OCI-M1 (cell line): ENCODE measurements at places on chromosomes 6 and 20.

DNA sequence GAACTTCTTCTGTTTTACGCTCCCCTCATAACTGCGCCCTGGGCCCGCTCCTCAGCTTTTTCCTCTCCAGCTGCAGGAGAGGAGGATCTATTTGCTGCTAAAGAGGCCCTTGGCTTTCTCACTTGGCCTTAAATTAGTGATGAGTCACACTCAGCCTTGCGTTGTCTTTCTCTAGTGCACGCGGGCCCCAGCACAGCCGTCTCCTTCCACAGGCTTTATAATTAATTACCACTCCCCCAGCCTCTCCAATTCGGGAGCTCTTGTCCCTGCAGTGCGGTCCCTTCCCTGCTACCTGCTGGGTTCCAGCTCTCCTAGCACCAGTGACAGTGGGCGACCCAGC lies 25.2 kb downstream of the PACSIN1 start:
- peak; percentile 14 for DNase-seq

DNA sequence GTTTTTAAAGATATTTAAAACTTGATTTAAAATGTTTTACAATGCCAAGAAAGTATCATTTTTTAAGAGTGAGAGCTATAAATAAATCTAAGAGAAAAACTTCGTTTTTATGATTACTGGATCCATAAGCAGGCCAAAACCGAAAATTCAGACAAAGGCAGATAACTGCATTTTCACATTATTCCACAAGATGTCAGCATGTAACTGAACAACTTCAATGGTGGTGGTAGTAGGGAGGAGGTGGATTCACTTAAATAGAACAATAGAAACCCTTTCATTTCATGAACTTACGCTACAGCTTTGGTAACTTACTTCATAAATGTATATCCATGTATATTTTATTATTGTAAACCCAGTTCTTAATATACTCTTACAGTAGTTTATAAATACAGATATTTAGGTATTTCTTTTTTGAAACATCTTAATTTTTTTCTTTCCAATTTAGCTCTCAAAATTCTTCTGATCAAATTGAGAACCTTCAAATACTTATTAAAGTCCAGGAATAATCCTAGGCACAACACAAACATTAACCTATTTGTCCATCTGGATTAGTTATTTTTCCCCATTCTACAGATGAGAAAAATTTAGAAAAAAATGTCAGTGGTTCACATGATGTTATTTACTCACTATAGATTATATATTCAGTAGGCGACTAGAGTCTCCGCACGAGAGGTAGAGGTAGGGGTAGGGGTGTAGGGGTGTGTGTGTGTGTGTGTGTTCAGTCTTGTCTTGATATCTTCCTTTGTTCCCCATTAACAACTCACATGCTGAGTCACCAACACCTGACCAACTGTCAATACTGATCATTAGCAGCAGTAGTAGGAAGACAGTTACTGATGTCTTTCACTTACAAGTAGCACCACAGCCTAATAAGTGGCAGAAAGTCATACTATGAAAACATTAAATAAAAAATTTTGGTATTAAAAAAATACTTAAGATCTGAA lies 111.5 kb downstream of the ARHGAP18 start:
- DNase-seq = peak; percentile 93

GRCh38 chr20:20888266-20888656 lies 175.8 kb upstream of the RALGAPA2 start:
- DNase-seq = no peak

DNA sequence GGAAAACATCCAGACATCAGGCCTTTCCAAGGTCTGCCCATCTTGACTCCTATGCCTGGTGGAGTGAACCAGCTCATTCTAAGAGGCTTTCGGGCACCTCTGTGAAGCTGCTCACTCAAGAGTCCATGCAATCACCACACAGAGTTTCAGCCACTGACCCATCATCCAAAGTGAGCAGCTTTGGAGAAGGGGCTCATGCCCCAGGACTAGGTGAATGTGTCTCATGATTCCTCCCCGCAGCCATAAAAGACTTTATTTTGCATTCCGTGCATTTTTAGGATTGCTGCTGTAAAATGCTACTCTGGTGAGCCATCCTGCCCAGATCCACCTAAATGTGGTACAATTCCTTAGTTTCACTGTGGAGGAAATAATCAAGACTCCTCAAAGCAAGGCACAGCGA lies 44.5 kb upstream of the EZR start:
- no peak for DNase-seq

- no peak for DNase-seq
Measured at GRCh38 chr20:36279776-36280175, 26.4 kb upstream of the DLGAP4 start.

DNA sequence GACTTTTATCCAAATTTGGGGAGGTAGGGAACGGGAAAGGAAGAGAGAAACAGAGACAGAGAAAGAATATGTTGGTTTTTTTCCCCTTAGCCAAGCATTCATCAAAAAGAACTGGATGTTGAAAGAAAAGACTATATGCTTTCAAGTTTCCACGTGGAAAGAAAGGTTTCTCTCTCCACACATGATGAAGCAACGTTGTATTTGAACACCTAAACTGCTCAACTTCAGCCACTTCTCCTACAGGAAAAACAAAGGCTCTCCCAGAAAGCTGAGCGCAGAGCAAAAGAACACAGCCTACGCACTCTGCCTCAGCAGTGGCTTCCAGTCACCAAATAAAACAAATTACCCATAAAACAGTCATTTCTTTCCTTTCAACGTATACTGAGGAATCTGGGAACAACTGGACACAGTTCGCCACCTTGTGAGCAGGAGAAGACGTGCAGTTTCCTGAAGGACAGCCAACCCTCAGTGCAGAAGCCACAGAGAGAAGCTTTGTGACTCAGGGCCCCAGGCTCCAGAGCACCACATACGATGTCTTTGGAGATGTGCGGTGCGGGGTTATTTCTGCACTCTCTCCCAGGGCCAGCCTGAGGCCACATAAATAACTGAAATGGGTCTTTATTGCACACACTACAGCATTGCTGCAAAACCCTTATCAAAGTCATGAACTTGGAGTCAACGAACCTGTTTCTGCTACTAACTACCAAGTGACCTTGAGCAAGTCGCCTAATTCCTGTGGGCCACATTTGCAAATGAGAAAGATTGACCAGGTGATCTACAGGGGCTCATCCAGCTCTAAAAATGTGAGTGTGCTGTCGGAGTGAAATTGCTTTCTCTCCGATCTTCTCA lies 10.1 kb downstream of the IL17F start:
- peak; percentile 87 for DNase-seq

GRCh38 chr6:26118999-26119398 lies 31.8 kb downstream of the HFE start:
- DNase-seq = no peak

DNA sequence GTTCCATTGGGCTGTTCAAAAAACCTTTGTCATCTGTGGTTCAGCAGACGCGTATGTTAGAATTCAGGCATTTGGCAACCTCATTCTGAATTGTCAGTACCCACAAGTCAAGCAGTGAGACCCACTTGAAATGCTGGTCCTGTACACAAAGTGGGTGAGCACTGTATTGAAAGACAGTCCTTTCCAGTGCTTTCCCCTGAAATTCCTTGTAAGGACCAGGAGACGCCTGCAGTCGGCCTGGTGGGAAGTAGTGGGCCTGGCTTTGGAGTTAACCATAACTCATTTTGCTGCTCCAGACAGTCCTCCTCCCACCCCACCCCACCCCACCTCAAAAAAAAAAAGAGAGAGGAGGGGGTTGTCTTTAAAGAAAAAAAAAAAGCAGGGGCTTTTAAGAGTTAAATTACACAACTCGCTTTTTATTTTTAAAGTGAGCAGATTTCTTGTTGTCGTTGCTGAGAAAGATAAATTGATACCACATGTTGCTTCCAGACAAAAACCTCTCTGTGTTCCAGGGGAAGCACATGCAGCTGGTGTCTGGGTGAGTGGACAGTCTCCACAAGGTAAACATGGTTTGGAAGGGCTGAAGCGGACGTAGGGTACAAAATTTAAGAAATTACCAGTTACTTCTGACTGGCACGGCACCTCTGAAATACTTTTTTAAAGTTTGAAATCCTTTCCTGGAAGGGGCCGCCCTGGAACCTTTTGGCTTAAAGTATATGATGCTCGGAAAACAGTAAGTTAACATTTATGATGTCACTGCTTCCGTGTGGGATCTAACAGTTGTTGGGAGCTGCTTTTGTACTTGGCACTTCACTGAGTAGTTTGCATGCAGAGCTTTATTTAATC lies 95.3 kb downstream of the FOXO3 start:
- DNase-seq = no peak

DNA sequence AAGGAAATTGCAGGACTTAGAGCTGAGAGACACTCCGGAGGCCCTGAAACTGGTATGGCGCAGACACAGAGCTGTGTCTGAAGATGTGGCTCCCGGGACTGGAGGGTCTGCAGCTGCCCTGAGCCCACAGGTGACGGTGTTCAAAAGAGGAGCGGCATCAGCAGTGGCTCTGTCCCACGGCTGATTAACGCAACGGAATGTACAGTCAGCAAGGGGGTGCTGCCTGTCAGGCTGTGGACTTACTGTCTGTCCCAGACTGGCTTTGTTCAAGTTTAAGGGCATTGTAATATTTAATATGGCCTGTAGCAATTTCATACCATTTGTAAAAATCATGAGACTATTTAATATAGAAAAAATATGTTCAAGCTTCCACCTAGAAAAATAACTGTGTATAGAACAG lies 228.0 kb upstream of the TAB2 start:
- no peak for DNase-seq

- no peak for DNase-seq
Measured at GRCh38 chr6:35810971-35811698, 6.0 kb downstream of the LHFPL5 start.

DNA sequence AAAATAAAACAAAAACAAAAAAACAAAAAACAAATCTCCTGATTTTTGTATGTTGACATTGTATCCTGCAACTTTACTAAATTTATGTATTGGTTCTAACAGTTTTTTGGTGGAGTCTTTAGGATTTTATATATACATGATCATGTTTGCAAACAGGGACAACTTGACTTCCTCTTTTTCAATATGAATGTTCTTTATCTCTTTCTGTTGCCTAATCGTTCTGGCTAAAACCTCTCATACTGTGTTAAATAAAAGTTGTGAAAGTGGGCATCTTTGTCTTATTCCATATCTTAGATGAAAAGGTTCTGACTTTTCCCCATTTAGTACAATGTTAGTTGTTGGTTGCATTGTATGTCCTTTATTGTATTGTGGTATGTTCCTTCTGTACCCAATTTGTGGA lies 261.7 kb upstream of the NOX3 start:
- peak; percentile 89 for DNase-seq

DNA sequence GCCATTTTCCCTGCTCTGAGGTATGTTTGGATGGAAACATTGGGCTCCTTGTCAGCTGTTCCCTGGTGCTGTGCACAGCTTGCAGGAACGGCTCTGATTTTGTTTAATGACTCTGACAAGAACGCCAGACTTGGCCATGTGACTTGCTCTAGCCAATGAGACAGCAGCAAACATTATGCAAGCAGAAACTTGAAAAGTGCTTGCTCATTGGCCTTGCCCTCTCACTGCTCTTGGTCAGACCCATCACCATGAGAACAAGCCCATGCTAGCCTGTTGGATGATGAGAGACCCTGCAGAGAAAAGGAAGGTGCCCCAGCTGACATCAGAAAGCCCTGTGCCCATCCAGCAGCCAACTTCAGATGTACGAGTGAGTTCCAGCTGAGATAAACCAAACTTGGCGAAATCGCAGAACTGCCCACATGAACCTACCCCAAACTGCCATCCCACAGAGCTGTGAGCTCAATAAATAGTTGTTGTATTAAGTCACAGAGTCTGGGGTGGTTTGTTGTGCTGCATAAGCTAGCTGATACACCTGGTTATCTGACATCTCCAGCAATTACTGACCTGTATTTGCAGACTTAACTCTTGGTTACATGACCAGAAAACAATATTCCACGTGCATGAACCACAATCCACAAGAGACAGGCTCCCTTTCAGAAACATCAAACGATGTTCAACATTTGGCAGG lies 96.9 kb downstream of the JPH2 start:
- DNase-seq = peak; percentile 78

GRCh38 chr6:169571123-169571962 lies 130.5 kb downstream of the WDR27 start:
- DNase-seq = no peak

DNA sequence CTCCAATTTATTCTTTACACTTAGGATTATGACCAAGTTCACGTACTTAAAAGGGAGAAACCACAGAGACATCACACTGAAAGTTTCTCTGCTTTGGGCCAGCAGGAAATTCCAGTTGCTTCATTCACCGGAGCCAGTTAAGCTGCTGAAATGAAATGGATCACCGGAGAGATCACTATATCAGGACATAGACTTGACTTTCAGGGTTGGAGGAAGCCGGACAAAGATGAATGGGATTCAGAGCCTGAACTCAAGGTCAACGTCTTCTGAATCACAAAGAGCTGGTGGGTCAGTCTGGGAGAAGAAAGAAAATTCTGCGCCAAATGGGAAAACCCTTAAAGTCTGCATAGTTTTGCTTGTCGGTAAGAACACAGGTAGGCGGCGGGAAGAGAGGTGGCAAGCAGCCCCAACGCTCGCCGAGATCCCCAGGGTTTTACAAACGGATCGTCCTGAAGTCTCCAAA lies 81.9 kb upstream of the CCDC28A start:
- no peak for DNase-seq

DNA sequence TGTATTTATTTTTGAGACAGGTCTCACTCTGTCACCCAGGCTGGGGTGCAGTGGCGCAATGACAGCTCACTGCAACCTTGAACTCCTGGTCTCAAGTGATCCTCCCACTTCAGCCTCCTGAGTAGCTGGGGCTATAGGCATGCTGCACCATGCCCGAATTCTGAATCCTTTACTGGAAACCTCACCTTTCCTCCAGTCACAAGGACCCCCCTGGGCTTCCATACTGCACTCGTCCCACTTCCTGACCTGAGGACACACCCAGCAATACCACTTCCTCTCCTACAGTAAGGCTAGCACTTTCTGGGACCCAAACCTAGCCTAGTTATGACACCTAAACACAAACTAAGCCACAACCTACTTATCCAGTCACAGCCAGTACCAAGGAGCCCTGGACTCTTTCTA lies 68.2 kb downstream of the FAM217A start:
- DNase-seq = peak; percentile 83

DNA sequence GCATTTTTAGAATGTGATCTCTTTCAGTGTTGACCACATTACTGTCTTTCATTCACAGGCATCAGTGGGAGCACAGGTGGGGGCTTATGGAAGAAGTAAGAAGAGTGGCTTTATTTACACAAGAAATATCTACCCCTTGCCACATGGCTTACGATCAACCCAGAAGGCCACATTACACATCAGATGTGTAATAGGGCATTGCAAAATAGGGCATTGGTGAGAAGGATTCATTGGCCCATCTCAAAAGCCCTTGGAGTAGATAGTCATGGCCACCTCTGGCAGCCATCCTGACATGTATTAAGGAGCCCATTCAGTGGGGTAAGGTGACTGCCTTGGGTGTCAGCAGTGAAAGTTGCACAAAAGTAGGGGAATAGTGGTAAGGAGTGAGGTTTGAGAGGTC lies 97.5 kb downstream of the MAFB start:
- DNase-seq = no peak

DNA sequence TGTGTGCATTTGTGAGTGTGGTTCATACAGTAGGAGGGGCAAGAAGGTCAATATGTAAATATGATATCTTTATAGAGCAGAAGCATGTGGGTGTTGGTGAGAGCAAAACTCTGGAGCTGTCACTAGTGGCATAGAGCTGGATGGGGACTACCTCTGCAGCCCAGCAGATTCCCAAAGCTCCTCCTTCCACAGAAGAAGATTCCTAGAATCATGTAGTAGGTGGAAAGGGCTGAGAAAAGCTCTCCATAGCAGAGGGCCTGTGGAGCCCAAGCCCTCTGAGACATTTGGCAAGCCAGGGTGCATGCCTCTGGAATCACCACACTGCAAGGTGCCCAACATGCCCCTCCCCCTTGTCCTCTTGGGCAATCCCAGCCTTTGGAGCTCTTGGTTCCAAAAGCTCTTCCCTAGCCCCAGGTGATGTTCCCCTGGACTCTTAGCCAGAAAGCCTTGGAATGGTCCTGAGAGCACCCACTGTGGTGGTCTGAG lies 233.2 kb downstream of the LRFN2 start:
- peak; percentile 54 for DNase-seq
